GM12864 (cell line): ENCODE measurements at places on chromosomes 6 and 20.

GRCh38 chr6:54730767-54731630, 115.6 kb upstream of the FAM83B start:
- no peak for DNase-seq

DNA sequence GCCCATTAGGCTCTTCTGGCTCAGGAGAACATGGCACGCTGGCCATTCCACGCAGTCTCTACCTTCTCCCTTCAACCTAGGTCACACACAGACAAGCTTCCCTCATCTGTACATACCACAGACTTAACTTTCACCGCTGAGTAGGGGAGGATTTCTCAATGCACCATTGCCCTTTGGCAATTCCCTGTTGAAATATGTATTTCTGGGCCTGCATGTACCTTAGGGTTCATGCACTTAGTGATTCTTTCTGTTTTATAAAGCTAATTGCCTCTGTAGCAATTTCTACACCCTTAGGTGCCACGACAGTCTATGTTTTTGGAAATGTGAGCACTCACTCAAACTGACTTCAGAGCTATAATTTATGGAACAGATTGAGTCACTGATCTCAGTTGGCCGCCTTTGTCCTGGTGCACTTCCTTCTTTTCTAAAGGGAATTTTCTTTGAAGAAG, 253.8 kb upstream of the PRDM1 start:
- DNase-seq = no peak

DNA sequence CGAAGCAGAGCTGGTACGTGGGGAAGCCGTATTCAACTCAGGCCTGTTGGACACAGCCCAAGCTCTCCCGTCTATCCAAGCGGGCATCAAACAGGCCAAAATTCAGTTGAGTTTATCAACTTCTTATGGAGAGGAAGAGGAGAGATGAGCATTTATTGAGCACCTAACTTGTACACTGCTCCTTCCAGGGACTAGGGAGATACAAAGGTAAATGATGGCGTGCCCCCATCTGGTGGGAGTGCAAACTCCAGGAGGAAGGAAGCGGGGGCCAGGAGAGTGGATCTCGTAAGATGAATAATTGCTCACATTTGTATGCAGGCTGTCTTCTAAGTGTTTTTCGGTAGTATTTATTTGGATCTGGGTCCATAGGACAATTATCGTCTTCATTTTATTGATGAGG, 146.6 kb downstream of the SOBP start:
- no peak for DNase-seq

DNA sequence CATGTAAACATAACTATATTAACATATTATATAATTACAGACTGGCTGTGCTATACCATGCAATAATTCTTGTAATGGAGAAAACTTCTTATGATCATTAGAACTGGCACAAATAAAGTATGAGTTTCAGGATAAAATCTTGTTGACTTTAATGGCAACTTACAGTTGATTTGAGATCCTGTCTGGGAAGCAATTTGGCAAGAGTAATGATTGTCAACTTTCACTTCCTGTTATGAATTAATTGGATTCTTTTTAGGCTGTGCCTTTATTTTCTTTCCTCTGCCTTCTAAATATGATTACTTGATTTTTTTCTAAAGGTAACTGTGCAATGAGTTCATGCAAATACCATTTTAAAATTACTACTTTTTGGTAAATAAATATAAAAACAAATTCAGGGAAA, 158.1 kb upstream of the B3GAT2 start:
- no peak for DNase-seq

- DNase-seq = no peak
Observed at GRCh38 chr6:129500958-129501739, 208.8 kb downstream of the ARHGAP18 start.

GRCh38 chr20:33812152-33812849, 1.2 kb downstream of the CHMP4B start:
- DNase-seq = no peak

DNA sequence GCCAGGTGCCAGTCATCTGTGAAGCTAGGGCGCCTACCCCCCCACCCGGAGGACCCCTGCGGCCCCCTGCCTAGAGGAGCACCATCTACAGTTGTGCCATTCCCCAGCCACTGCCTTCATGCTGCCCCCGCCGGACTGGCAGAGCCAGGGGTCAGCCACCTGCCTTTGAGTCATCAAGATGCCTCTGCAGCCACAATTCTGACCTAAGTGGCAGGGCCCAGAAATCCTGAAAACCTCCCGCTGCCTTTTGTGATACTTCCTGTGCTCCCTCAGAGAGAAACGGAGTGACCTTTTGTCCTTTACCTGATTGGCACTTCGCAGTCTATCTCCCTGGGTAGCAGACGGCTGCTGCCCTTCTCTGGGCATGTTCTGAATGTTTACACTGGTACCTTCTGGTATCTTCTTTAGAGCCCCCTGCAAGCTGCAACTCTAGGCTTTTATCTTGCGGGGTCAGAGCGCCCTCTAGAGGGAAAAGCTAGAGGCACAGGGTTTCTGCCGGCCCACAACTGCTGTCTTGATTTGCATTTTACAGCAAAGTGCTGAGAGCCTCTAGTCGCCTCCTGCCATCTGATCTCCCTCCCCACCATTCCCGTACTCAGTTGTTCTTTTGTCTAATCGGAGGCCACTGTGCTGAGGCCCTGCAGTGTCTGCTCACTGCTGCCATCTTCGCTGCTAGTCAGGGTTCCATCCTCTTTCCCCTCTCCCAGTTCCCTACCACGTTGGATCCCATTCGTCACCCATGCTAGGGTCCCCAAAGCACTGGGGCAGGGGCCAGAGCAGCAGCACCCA, 26.9 kb downstream of the SPATA2 start:
- no peak for DNase-seq

DNA sequence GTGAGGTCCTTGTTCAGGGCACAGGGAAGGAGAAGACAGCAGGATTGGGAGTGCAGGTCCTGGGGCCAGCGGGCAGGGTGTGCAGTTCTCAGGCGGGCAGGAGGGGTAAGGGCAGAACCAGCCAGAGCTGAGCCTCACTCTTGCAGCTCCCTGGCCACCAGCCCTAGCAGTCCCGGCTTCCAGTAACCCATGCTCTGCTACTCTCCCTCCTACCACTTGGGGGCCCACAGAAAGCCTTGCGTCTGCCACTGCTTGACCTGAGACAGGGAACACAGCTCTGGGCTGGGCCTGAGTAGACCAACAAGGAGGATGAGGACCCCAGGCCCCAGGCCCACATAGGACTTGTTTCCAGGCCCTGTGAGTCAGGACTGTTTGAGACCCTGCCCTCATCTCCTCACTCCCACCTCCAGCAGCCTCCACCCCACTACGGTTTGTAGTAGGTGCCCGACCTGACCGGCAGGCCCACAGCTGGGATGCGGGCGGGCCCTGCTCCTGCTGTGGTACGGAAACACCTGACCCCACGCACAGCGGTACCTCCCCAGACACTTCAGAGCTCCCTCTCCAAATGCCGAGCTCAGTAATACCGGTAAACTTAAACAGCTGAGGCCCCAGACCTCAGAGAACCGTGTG, 39.2 kb downstream of the KCNK5 start:
- no peak for DNase-seq

- DNase-seq = no peak
Observed at GRCh38 chr20:3313683-3314065, 74.7 kb upstream of the SLC4A11 start.

GRCh38 chr6:10662207-10662606, 32.2 kb downstream of the C6orf52 start:
- DNase-seq = no peak

- no peak for DNase-seq
Observed at GRCh38 chr6:41457303-41457670, 88.9 kb upstream of the FOXP4 start.

- DNase-seq = no peak
Observed at GRCh38 chr6:81105998-81106397, 646.5 kb downstream of the TENT5A start.

DNA sequence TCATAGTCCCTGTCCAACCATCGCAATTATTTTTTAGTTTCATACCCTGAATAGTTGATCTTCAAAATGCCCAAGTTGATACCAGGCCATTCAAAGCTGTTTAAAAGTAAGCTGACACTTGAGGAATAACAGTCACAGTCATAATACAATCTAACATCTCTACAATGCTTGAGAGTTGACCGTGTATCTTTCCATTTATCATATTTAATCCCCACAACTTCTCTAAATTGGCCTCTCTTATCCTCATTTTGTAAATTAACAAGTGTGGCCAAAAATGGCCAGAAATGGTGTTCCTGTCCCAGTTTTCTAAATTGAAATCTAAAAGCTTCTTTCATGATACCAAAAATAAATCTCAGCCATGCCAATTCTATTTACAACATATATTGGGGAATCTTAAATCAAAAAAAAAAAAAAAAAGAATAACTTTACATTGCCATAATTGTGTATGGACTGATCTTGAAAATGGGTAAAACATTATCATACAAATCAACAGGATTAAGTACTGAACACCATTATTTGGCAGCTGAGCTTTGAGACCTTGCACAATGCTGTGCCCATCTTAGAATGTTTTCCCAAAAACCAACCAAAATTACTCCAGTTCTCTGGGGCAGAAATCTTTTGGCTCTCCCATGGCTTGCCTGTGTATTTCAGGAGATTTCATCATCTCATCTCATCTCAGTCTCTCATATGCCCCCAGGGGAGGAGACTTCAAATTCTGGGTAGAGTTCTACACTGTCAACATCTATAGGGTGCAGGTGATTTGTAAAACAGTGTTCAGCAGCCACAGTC, 448.7 kb upstream of the JARID2 start:
- DNase-seq = no peak

DNA sequence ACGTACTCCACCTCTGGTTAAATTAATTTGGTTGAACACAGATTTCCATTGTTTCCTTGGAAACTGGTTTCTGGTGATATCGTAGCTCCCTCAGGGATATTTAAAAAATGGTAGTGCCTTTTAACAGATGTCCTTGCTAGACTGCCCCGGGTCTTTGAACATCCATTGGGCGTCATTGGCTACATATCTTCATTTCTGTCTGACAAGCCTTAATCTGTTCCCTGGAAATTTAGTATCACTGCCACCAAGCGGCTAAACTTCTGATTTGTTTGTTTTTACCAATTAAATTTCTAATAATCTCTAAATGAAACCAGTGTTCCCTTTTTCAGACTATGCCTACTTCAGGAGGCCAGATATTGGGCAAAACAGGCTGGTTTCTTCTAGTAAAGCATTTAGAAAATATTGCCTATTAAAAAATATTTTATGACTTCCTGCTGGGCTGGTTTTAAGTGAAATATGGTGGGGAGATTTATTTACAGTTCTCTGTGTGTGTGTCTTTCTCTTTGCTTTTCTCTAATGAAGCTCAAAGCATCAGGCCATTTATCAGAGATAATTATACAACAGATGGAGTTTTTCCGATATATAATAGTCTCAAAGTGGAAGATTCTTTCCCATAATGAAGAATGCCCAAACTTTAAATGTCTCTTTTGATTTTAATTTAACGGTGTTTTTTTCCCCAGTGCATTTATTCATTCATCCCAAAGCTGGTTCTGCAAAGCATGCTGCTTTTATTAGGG, 249.5 kb downstream of the ZFAND3 start:
- DNase-seq = no peak

DNA sequence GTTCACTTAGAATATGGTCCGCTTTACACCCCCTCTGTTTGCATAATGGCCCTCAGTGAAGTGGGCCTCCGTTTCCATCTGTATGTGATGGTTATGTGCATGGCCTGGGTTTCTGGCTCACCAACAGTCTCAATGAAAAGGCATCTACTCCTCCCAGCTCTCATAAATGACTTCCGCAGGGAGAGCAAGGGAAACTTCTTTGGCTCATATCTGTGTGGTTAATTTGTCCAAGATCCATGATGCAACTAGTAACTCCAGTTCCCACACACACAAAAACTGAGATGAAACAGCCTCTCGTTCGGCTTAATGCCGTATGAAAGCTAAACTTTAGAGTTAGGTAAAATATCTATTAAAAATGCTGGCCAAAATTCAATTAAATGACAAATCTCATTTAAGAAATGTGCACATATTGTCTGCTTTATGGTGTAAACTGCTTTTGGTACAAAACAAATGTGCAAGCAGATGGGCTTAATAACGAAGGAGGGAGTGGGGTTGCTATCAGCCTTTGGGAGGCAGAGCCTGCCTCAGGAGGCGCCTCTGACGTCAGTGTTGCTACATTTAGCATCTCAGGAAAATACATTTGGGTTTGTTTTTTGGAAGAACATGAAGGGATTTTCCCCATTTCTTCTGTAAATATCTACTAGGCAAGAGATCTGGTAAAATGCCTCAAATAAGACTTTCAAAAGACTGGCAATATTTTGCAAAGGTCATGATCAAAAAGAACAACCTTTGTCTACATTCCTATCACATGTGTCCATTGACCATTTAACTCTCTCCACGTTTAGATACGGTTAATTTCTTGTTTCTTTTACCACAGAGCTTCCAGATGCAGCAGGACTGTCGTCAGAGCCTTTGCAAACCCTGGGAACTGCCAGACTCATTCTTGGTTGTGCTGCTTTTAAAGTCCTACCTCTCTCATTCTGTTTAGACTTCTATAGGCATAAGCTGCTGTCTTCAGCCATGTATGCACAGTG, 96.8 kb downstream of the ARMC2 start:
- DNase-seq = no peak

GRCh38 chr20:18007534-18008292, 38.9 kb downstream of the MGME1 start:
- DNase-seq = no peak

DNA sequence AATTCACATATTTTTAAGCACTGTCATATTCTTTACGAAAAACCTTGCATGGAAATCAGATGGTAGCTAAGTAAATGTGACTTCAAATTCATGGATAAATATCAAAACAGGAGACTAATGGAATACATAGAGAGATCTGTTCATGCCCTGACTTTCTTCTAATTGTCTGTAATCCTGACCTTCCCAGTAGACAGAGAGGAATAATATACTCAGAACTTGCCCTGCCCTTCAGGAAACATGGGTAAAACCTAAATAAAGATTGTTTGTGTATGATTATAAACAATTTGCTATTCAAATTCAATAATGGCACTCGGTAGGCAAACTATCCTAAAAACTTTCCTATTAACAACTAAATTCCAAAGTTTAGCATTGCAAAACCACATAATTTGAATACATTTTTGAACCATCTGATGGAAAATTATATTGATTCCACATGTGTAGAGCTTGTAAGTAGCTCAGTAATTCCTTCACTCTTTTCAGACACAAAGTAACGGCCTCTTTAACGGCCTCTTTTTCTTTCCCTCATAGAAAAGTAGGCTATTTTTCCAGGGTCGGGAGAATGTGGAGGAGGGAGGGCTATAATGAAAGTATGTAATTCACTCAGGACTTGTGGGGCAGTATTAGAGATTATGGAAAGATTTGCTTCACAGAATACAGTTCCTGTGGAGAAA, 227.6 kb downstream of the ALDH8A1 start:
- DNase-seq = no peak

- DNase-seq = no peak
Observed at GRCh38 chr20:32603046-32603726, 18.1 kb upstream of the NOL4L start.

DNA sequence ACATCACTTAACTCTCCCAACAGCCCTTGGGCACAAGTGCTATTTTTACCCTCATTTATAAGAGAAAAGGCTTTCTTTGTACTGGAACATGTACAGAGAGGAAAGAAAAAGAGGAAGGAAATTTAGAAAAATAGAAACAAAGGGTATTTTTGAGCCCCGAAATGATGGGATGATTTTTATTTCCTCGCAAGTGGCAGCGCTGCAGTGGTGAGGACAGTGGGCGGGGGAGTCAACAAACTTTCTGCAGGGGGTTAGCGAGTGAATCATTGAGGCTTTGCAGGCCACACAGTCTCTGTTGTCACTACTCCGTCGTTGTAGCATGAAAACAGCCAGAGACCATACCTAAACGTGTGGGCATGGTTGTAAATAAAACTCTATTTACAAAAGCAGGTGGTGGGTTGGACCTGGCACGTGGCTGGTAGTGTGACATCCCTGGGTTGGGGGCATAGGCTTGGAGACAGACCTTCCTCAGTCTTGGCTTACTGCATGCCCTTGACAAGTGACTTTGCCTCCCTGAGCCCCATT, 25.5 kb upstream of the OCSTAMP start:
- DNase-seq = no peak

GRCh38 chr6:37129566-37129965, 40.4 kb upstream of the PIM1 start:
- no peak for DNase-seq
